Upper lobe of left lung (tissue), 6 donors: ENCODE measurements at places on chromosomes 4 and X. TPM values are rescaled to one million over a fixed set of nuclear protein-coding genes. Genes with fewer than 3 reads are reported as not detected.

Gene PDLIM3
- total RNA-seq: 33.6 TPM

Gene PWWP3B
- 1.2 TPM for total RNA-seq

Gene CABS1
- not detected for total RNA-seq

Gene DDIT4L
- total RNA-seq: 0.46 TPM

Gene SRP72
- total RNA-seq: 59.4 TPM

Gene HSFX1
- total RNA-seq: not detected

GRCh38 chrX:136115126-136115903 is 32.0 kb upstream of the FHL1 start:
- no peak for DNase-seq

- DNase-seq: no peak
These were observed 362.2 kb upstream of the SPANXN4 start for GRCh38 chrX:142663330-142664095.

DNA sequence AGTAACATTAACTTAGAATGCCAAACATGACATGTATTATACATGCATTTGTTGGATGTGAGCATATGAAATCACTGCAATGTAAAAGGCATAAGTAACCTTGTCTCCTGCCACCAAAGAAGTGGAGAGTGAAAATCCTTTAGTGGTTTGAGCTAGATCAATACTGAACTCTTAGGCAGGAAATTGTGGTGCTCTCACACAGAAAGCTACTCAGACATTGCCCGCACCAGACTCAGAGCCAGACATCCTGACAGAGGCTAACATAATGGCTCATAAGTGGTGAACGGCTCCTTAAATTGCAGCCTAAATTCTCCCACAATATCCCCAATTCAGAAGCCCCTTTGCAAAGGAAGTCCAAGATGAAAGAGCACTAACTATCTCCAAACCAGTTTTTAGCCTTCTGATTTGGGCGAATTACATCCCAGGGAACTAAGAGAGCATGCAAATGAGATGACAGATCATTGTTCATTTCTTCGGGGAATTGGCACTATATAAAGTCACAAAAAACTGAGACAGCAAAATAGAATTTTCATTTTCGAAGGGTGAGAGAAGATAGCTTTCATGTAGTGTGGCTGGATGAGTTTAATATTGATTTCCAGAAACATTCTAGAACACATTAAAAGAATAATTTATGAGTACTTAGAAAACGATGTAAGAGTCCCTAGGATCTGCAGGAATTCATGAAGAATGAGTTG is 233.6 kb upstream of the RPS6KA3 start:
- no peak for DNase-seq

DNA sequence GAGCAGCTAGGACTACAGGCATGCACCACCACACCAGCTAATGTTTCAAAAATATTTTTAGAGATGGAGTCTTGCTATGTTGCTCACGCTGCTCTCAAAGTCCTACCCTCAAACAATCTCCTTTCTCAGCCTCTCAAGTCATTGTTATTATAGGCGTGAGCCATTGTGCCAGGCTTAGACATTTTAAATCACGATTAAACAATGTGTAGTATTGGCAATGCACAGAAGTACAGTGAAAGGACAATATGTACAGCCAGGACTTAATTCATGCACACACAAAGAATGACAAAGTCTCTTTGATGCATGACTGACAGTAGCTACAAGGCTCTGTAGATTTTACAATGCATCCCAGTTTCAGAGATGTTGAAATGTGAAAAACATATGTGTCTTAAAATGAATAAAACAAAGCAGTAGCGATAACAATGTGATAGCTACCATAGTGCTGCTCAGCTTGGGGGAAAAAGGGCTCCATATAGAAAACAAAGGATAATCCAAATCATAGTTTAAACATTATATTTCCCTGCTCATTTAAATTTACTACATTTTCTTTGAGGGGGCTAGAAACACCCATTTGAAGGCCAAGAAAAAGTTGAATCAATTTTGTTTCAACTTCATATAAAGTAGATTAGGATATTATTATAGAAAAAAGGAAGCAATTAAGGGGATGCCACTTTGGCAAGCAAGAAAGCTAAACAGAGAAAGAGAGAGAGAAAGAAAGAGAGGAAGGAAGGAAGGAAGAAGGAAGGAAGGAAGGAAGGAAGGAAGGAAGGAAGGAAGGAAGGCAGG is 272.4 kb upstream of the SMIM31 start:
- no peak for DNase-seq

GRCh38 chr4:123750044-123750443 is 353.4 kb downstream of the SPRY1 start:
- no peak for DNase-seq

DNA sequence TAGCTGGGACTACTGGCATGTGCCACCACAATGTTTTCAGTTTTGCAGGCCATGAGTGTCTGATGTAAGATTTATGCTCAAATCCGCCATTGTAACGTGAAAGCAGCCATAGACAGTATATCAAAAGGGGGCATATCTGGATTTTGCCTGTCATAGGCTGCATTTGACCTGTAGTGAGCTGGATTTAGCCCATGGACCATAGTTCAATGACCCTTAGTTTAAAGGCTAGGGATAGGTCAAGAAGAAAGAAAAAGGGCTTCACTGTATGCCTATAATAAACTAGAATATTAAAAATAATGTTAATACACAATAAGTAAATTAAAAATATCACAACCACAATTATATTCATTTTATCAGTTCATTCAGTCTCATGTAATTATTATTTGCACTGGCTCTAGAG is 181.8 kb downstream of the STIM2 start:
- DNase-seq: no peak

- no peak for DNase-seq
These were observed 45.4 kb downstream of the EDNRA start for GRCh38 chr4:147526272-147526654.

DNA sequence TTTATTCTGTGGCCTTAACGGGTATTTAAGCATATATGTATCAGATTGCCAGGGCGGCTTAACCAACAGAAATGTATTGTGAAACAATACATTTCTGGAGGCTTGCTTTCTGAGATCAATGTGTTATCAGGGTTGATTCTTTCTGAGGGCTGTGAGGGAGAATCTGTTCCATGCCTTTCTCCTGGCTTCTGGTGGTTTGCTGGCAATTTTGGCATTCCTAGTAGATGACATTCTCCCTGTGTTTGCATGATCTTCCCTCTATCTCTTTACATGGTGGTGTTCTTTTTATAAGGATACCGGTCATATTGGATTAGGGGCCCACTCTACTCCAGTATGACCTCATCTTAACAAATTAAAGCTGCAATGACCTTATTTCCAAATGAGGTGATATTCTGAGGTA is 16.9 kb upstream of the CEP135 start:
- no peak for DNase-seq

GRCh38 chrX:147646949-147647723 is 264.6 kb upstream of the FMR1 start:
- DNase-seq: no peak

- no peak for DNase-seq
These were observed 82.8 kb upstream of the VEGFC start for GRCh38 chr4:176875446-176875930.

DNA sequence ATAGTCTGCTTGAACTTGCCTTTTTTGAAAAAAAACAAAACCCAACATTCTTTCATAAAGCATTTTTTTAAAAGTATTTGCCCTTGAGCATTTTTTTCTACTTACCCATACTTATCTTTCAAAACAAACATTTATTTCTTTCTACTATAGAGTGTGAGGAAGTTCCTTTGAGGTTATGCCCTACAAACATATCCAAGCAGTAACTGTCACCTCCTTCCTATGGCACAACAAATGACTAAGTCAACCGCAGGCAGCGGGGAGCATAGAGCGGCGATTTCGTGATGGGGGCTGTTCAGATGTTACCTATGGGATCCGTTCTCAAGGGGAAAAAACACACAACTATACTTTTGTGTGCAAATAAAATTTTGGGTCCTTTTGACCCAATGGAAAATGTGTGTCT is 19.4 kb downstream of the SPRY1 start:
- DNase-seq: peak; percentile 52

GRCh38 chrX:153882086-153882498 is 3.9 kb downstream of the L1CAM start:
- DNase-seq: no peak
